Right renal cortex interstitium (tissue), 3 donors: ENCODE measurements at places on chromosomes 7 and 10. TPM values are rescaled to one million over a fixed set of nuclear protein-coding genes. Genes with fewer than 3 reads are reported as not detected.

- DNase-seq, result no peak
Observed at GRCh38 chr10:60985951-60986350, 42.0 kb upstream of the RHOBTB1 start.

DNA sequence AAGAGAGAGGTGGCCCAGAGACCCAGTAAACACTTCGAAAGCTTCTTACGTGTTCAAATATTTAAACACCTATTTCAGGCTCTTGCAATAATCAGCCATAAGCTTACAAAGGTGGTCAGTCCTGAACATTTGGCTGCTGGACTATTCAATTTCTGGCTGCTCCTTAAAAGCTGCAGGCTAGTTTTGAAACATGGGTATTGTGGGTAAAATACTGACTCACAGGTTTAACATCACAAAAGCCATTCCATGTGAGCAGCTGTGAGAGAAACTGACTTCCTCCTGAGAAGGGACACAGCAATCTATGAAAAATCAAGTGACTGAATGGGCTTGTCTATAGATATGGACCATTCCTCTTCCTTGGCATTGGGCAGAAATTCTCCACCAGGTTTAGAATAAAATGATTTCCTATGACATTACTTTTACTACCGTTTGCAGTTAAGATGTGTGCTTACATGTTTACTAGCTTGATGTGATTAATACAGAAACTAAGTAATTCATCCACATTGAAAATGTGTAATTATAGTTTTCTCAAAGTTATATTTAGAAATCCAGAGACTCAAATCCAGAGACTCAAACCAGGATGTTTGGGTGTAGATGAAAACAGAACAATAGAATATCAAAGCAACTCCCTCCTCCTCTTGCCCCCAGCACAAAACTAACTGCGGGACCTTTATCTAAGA is 252.3 kb downstream of the GATA3 start:
- no peak for DNase-seq

GRCh38 chr10:100076750-100077149 is 4.9 kb downstream of the CPN1 start:
- no peak for DNase-seq

- no peak for DNase-seq
Observed at GRCh38 chr7:71345117-71345884, 213.4 kb downstream of the GALNT17 start.

- peak; percentile 60 for DNase-seq
Observed at GRCh38 chr10:1737222-1738061, at the start of gene ADARB2. Gene ADARB2, minus strand, starts transcription at chr10:1737525.

DNA sequence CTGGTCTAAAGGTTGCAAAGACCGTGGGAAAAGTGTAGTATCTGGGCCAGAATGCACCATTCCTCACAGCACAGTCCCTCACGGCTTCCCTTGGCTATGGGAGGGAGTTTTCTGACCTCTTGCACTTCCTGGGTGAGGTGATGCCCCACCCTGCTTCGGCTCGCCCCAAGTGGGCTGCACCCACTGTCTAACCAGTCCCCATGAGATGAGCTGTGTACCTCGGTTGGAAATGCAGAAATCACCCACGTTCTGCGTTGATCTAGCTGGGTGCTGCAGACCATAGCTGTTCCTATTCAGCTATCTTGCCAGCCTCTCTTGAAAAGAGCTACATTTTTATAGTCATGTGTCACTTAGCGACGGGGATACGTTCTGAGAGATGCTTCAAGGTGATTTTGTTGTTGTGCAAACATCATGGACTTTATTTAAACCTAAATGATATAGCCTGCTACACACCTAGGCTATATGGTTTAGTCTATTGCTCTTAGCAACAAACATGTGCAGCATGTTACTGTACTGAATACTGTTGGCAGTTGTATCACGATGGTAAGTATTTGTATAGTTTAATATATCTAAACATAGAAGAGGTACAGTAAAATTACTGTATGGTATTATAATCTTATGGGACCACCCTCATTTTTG is 120.0 kb downstream of the PPP1R9A start:
- no peak for DNase-seq

- DNase-seq, result no peak
Observed at GRCh38 chr10:97157578-97158095, 28.1 kb downstream of the SLIT1 start.

DNA sequence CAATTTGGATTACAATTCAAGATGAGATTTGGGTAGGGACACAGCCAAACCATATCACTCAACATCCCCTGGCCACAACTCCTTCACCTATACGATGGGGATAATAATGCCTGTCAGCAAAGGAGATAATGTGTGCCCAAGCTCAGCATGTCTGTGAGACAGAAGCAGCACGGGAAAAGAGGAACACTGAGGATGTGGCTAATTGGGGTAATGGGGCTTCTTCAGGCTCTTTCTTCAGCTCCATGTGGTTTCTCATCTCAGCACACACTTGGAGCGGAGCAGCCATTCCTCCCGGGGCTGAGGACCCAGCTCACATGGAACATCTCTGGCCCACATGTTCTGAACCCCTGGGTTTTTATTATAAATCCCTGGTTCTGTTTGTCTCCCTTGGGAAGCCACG is 136.0 kb upstream of the NAMPT start:
- DNase-seq, result no peak

GRCh38 chr7:142808461-142808801 is 37.7 kb downstream of the PRSS2 start:
- DNase-seq, result no peak

DNA sequence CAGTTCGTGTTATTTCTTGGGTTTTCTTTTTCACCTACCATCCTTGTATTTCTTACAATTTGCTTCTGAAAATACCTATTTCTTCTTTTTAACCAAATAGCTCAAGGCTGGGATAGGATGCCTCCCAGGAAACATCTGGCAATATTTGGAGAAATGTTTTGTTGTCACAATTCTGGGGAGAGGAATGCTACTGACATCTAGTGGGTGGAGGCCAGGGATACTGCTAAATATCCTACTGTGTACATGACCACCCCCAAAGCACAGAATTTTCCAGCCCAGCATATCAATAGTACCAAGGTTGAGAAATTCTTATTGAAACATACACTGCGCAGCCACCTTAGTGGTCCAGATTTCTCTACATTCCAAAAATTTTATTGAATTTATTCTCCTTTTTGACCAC is 55.5 kb downstream of the CNTNAP2 start:
- DNase-seq, result no peak

GRCh38 chr7:5274441-5274840 is 8.3 kb upstream of the SLC29A4 start:
- DNase-seq, result no peak

GRCh38 chr7:158782761-158783401 is 46.4 kb downstream of the ESYT2 start:
- no peak for DNase-seq

The KCNH2 gene
- polyA plus RNA-seq, result 14.6 TPM

The ZNF425 gene
- polyA plus RNA-seq, result 9.2 TPM

The STOX1 gene
- polyA plus RNA-seq, result 11.7 TPM

The VWDE gene
- 3.1 TPM for polyA plus RNA-seq

The SEC23IP gene
- polyA plus RNA-seq, result 68.2 TPM

The HMX3 gene
- not detected for polyA plus RNA-seq

The ZPBP gene
- polyA plus RNA-seq, result 0.56 TPM

The NOM1 gene
- 16.9 TPM for polyA plus RNA-seq
